IPS-NIHi11 (cell line): ENCODE measurements at places on chromosomes 7 and 10.

GRCh38 chr7:18835001-18835690, 282.3 kb downstream of the TWIST1 start:
- no peak for DNase-seq

GRCh38 chr10:2425320-2425719, 642.0 kb upstream of the PFKP start:
- DNase-seq, result no peak

DNA sequence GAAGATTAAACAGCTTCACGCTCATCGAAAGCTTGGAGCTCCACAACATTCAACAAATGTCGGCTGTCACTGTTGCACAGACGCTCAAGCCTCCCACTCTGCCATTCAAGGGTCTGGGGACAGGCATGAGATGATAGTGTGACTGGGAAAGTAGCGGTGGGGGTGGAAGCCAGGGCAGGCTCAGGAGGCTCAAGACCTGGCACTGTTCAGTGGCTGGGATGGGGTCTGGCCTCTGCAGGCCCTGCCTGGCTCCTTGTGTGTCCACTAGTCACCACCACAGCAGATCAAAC, 13.5 kb upstream of the GTPBP4 start:
- no peak for DNase-seq

DNA sequence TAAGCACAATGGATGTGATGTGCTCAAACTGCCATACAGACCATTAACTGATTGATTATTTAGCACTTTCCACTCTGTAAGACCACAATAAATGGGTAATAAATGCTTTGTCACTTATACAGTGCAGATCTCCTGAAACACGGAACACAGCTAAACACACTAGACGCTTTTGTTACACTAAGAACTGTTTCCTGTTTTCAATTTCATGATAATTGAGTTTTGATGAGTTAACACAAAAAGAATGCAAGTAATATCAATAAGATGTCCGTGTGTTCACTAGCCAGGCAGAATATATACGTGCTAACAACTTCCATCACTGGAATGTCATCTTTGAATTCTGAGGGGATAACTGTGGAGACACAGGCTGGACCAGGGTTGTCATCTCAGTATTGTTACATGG, 178.8 kb downstream of the SKAP2 start:
- no peak for DNase-seq

- DNase-seq, result peak; percentile 52
Measured at GRCh38 chr10:33134011-33134751, 176.2 kb upstream of the ITGB1 start.

DNA sequence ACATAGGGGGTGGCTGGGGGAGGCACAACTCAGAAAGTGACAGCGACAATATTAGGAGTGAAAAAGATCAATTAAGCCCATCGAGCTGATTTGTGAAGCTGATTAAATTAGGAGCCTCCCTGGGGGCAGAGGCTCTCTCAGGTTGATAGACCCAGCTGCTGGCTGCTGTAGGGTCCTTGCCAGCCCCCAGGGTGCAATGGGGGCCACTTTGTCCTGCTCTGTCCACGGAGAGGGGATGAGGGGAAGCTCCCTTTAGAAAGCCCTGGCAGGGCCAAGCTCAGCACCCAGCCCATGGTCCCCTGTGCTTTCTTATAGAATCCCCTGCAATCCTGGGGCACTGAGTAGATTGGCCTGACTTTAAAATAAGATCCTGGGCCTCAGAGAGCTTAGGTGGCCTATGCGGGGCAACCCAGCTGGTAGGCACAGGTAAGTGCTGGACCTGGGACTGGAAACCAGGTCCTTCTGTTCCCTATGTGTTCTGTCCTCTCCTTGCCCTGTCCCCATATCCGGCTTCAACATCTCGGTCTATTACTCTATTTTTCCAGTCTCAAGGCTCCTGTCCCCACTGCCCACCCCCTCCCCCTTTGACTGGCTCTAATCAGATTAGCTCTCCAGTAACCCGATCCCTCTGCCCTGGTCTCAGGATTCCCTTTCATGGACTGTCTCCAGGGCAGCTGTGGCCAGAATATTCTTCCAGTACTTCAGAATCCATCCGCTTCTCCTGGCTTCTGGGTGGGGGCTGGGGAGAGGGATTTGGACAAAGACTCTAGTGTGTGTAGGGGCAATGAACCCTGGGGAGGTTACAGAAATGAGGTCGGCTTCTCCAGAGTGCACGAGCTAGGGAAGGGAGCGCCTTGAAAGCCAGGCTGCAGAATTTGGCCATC, 259.6 kb downstream of the RPS24 start:
- DNase-seq, result peak; percentile 53

GRCh38 chr10:12502526-12503274, 153.4 kb downstream of the CAMK1D start:
- no peak for DNase-seq
